HS-27A (cell line): ENCODE measurements at places on chromosomes 12 and 14.

DNA sequence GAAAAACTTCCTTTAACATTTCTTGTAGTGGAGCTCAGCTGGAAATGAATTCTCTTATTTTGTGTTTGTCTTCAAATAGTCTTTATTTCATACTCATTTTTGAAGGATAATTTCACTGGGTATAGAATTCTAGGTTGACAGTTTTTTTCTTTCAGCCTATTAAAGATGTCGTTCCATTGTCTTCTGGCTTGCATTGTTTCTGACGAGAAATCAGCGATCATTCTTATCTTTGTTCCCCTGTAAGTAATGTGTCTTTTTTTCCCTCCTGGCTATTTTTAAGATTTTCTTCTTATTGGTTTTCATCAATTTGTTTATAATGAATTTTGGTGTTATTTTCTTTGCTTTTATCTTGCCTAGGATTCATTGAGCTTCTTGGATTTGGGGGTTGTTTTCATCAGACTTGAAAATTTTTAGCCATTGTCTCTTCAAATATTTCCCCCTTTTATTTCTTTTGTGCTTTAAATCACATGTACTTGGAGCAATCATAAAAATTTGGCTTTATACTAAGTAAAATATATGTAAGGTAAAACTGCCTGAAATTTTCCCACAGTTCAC is 89.4 kb downstream of the UNC79 start:
- no peak for DNase-seq

GRCh38 chr12:67625004-67625403 is 23.5 kb upstream of the DYRK2 start:
- DNase-seq: no peak

- DNase-seq: no peak
These were observed 5.7 kb upstream of the SLC38A4 start for GRCh38 chr12:46831335-46832129.

GRCh38 chr14:95220663-95221231 is 63.4 kb upstream of the DICER1 start:
- no peak for DNase-seq

DNA sequence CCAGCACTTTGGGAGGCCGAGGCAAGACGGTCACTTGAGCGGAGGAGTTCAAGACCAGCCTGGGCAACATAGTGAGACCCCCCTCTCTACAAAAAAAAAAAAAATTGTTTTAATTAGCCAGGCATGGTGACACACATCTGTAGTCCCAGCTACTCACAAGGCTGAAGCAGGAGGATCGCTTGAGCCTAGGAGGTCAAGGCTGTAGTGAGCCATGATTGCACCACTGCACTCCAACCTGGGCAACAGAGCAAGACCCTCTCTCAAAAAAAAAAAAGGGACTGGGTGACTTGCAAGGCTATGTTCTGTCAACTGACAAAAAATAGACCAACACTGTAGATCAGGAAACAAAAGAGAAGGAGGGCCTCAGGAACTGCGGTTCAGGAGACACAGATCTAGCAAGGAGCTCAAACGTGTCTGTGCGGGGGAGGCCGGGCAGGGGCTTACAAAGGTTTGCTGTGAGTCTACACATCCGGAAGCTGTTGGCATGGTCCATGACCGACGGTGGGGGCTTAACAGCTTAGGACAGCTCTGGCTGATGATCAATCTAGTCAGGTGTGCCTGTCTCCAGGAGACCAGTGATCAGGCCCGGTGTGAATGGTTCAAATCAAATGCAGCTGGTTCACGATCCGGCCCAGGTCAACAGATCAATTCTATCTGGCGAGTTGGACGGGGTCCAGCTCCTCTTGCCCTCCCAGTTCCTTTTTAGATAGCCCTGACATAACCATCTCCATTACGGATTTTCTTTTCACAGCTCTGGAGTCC is 31.7 kb upstream of the INF2 start:
- DNase-seq: no peak
